ENCODE measurements at places on chromosomes 6 and 20.

DNA sequence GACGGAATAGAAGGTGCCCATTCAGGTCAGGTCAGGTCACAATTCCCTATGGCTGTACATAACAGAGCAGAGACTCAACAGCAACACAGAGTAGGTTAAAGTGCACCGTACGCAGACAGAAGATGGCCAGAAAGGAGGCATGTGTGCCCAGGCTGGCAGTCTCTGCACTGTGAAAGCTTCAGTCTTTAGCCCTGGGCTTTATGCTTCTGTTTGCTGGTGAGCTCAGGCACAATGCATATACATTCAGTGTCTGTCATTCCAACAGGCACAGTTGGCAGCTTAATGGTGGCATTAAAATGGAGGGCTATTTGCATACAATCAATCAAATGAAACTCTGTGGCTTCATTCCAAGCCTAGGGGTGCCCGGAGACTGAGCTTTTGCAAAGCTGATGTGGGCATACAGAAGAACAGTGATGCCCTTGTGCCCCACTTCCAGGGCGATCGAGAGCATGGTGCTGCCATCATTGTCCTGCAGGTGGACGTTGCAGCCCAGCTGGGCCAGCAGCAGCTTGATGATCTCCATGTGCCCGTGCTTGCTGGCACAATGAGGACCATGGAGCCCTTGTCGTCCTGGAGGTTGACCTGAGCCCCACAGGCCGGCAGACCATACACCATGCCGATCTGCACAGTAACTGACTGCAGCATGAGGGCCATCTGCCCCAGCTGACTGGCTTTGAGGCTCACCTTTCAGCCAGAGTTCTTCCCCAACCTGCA is 22.4 kb downstream of the TRMT6 start:
- no peak for DNase-seq

- no peak for DNase-seq
Observed at GRCh38 chr20:2984028-2984501, 59.4 kb upstream of the GNRH2 start.

- DNase-seq = no peak
Observed at GRCh38 chr6:137798261-137798660, 68.8 kb upstream of the TNFAIP3 start.

DNA sequence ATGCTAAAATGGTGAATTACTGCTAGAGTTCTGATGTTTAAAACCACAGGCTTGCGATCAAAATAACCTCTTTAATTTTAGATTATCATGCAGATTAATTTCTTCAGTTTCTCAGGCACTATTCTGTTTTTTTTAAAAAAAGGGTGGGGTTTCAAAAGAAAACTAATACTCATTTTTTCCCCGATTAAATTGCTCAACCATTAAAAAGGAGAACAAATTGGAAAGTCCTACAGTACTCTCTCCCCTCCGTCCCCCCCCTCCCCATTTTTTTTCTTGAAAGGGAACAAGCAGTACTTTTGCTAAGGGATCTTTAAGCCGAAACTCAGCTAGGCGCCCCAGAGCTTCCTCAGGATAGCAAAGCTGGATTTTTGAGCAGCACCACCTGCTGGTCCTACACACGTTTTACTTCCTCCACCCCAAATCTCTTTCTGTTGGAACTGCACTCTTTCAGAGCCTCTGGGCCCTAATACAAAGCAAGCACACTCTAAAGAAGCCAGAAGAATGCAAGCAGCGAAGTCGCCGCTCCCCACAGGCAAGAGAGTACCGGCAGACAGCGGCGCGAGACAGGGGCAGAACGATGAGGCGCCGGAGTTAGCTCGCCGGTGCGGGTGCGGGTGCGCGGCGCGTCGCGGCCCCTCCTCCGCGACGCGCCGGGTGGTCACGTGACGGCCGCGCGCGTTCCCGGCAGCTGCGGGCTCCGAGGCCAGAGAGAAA is at the start of gene RNF146:
Gene RNF146 (plus strand): TSS at position 687 of the 714 bp plus-strand sequence. CDS start 13,475 bp downstream, outside the sequence.
- DNase-seq = peak; percentile 63

DNA sequence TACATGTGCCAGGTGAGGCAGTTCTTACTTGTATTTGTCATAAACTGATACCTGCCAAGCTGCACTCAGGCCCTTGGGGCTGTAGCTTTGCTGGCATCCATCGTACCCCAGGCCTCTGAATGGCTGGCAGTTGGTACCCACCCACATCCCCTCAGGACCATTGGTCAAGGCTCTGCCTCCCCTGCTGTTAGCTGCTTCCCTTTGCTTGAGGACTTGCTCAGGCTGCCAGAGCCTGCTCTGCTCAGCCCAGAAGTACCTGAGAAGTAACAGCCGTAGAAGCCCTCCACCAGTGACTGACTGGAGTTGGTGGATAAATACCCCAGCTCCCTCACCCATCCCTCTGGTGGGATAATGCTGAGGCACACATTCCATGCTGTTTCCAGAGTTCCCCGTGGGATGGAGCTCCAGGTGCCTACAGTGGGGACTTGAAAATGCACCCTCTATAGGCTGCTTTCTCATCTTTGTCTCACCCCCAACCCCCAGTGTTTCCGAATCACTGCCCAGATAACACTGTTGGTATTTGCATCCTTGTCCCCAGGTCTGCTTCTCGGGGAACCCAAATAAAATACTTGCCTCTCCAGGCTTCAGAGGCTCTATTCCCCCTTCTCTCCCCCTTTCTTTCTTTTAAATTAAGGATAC is 7.3 kb downstream of the EBF4 start:
- no peak for DNase-seq

DNA sequence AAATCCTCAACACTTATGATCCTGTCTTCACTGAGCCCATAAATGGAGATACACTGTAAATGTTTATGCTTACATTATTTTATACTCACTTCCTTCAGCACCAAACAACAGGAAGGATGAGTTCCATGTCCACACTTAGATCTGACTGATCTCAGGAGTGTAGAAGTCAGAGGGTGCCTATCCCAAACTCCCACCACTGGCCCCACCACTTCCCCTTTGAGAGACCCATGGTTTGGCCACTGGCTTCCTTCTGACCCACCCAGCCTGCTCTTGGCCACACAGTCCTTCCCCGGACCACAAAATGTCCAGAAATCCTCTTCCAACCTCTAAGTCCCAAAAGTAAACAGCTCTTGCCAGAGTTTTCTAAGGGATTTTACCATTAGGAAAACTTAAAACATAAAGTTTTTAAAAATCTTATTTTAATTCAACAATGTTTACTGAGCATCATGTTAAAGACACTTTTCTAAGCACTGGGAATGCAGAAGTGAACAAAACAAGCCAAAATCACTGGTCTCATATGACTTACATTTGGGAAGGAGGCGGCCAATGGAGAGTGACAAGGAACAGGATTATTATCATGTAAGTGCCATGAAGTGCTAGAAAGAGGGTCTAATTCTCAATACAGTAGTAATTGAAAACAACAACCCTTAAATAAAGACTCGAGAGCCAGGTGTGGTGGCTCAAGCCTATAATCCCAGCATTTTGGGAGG is 103.8 kb downstream of the NRSN1 start:
- DNase-seq = no peak

DNA sequence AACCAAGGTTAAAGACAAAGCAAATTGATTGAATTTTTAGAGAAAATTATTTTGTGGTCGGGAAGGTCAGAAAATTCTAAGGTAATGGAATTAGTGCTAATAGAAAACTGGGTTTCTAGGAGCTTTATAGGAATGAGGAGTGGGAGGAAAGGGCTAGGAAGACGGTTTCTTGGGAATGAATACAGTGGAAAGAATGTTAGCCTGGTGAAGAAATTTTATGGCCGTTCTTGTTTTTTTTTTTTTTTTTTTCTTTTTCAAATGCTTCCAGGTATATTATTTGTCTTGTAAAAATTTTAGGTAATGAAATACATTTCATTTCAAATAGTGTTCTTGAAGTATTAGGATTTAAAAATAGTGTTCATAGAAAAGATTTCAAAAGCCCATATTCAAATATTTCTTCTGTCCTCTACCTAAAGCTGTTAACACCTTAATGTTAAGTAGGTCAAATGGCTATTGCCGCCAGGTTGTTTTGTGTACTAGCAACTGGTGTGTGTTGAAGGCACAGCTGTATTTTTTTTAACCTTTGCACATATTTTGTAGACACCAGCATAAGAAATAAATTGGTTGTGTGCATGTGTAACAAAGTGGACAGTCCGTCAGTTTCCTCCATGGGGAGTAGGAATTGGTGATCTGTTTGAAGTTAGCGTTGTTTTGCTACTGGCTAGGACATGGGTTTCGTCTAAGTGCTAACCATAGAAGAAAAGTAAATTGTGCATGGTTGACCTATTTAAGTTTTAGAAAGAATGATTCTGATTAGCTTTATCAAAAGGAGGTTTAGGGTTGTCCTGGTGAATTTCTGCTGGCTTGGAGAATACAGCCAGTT is 32.3 kb downstream of the AFDN start:
- DNase-seq = no peak

- no peak for DNase-seq
Observed at GRCh38 chr6:44697327-44697726, 309.8 kb downstream of the CDC5L start.

- no peak for DNase-seq
Observed at GRCh38 chr6:166611631-166612030, 15.4 kb downstream of the RPS6KA2 start.

GRCh38 chr20:47051936-47052526 is 157.4 kb downstream of the EYA2 start:
- no peak for DNase-seq

- no peak for DNase-seq
Observed at GRCh38 chr20:64091770-64092169, 7.6 kb upstream of the LKAAEAR1 start.

DNA sequence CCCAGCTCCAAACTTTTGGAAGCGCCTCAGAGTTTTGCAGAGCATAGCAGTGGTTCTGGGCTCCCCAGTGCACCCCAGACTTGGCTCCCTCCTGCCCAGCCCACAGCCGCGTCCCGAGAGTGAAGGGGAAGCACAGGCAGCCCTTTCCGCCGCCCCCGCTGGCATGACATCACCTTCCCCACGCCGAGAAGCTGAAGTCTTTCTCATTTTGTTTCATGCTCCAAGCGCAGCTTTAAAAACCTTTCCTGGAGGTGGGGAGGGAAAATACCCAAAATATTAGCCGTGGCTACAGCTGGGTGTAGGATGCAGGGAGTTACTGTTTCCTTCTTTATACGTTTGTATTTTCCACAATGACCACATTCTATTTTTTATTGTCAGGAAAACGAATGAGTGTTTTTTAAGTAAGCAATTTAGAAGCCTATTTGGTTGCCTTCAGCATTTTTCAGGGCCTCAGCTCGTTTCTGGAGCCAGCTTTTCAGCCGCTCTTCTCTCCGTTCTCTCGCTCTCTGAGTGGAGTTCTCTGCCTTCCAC is 72.9 kb downstream of the SNX5 start:
- no peak for DNase-seq

- DNase-seq = no peak
Observed at GRCh38 chr6:2035826-2036709, 209.3 kb downstream of the GMDS start.

GRCh38 chr20:24818056-24818455 is 131.0 kb upstream of the CST7 start:
- DNase-seq = no peak

GRCh38 chr20:47925593-47925992 is 140.3 kb upstream of the SULF2 start:
- DNase-seq = no peak

GRCh38 chr6:117512987-117513573 is 30.6 kb downstream of the DCBLD1 start:
- no peak for DNase-seq

DNA sequence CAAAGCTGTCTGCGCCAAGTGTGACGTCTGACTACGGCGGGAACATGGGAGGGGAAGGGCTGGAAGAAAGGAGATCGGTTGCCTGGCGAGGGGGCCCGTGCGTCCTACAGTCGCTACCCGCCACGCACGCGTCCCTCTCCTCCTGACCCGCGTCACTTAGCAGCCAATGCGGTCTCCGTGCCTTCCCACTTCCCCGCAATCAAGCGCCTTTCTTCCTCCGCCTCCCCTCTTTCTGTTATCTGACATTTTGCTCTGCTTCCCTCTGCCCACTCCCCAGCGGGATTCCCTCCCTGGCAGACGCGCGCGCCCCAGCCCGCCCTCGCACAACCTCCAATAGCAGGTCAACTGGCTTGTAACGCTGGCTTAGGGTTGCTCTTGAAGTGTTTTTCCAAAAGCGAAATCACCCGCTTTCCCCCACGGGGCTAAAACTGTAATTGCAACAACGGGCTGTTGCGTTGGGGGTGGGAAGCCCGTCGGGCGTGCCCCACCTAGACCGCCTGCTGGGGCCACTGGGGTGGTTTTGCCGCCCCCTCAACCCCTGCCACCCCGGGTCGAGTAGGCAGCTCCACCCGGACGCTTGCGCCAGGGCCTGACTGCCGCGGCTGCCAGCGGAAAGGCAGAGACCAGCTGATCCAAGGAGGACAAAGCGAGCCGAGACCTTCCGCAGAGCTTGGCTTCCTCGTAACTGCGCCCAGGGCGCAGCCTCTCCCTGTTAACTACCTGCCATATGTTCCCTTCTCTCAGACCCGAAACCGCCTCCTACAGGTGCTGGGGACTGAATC is 6.2 kb upstream of the SOX4 start:
- peak; percentile 24 for DNase-seq

GRCh38 chr6:144197919-144198318 is 47.6 kb downstream of the STX11 start:
- no peak for DNase-seq

DNA sequence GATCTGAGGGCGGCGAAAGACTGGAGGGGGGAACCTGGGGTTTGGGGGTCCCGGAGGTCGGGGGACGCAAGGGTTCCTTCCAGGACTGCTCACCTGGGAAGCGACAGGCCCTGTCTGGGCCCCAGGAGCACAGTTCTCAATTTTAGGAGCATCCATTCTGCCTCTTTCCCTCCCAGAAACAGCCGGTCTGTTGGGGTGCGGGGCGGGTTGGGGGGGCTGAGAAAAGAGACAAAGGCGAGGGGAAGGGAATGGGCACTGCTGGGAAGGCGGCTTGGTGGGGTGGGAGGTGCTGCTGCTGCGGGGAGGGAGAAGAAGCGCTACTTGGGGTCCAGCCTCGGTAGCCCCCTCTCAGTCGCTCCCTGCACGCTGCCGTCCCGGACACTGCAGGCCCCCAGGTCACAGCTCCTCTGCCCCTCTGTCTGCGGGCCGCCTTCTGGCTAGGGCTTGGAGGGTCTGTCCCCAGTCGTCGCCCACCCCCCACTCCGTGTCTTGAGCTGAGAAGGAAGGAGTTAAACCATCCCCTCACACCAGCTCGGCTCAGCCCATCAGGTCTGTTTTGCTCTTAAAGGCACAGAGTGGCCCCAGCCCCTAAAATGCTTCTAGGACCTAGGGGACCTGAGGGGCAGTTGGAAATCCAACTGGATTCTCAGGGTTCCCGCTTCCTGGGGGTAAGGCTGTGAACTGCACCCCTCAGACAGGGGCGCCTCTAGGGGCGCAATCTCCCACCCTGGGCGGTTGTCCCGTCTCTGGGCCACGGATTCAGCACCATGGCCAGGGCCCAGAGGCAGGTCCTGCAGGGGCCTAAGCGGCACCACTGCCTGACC is 690 bp downstream of the GDAP1L1 start:
- no peak for DNase-seq
